ENCODE measurements at places on chromosomes 5 and 9.

GRCh38 chr5:151757233-151758140 lies 944 bp downstream of the ATOX1 start:
- DNase-seq: no peak

GRCh38 chr5:143056792-143057579 lies 286.8 kb downstream of the ARHGAP26 start:
- no peak for DNase-seq

GRCh38 chr5:172383191-172383802 lies 71.0 kb downstream of the SH3PXD2B start:
- DNase-seq: no peak

- no peak for DNase-seq
These were observed 18.5 kb upstream of the TIMD4 start for GRCh38 chr5:156981481-156981880.

DNA sequence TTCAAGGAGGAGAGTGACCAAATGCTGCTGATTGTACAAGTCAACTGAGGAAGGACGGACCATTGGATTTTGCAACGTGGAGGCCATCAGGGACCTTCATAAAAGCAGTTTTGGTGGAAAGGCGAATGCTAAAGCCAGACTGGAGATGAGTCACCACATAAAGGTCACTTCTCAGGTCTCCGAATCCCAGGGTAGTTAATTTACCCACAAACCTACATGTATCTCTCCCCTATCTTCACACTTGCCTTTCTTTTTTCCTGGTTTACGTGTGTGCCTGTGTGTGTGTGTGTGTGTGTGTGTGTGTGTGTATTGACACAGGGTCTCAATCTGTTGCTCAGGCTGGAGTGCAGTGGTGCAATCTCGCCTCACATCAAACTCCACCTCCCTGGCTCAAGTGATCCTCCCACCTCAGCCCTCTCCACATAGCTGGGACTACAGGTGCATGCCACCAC lies 4.6 kb upstream of the CTNNA1 start:
- DNase-seq: no peak

DNA sequence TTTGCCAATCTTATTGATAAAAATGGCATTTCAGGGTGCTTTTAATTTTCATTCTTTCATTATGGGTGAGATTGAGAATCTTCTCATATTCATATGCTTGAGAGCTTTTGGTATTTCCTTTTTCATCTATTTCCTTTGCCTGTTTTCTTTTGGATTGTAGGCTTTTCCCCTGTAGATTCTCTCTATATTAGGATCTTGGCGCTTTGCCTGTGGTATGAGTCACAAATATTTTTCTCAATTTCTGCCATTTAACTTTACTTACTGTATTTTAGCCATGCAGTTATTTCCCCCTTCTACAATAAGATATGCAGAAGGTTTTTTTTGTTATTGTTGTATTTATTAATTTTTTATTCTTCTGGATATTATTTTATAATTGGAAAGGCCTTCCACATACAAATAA lies 21.5 kb upstream of the KLF9 start:
- peak; percentile 44 for DNase-seq

All from hematopoietic multipotent progenitor cell treated with erythropoietin and hydrocortisone succinate and interleukin-3 and kit ligand, for 17 days (in vitro differentiated cells).